ENCODE measurements at places on chromosomes 7 and 10.

DNA sequence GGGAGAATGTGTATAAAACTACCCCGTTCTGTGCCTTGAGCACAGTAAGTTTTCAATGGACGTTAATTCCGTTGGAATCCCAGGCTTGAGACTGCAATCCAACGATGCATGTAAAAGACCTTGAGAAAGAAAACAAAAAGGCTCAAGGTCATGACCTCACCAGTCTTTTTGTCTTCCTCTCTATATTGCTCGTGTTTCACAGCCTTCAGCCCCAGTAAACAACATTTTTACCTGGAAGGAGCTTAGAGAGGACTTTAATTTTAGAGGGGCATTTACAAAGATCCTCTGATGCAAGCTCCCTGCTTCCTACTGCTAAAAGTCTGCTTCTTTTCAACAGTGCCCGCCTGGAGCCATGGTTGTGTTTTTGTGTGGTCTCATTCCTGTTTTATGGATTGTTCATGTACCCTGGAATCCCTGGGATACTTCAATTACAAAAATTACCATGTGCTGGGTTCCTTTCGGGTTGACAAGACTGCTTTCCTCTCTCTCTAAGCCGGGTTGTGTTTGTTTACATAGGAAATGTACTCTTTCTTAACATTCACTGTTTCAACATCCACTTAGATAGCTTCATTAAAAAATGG lies 320.1 kb upstream of the NFE2L3 start:
- DNase-seq, result no peak

GRCh38 chr10:131073469-131074035 lies 238.0 kb downstream of the TCERG1L start:
- DNase-seq, result no peak

DNA sequence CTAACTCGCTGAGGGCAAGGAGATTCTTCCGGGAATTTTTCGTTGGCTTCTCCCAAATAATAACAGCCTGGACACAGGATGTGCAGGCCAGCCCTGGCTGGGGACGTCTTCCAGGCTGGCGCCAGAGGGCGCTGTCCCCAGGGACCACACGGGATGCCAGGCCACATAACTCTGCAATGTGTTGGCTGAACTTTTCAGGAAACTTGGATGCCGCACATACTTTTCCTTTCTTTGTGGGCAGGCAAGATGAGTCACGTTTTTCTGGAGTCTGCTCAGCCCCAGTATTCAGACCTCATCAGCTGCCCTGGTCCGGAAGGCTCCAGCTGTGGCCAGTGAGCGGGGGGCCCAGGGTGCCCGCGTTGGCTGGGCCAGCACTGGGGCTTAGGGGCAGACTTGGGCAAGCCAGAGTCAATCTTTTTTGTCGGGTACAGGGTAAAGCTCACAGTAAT lies 122.7 kb downstream of the PRKAG2 start:
- peak; percentile 43 for DNase-seq

DNA sequence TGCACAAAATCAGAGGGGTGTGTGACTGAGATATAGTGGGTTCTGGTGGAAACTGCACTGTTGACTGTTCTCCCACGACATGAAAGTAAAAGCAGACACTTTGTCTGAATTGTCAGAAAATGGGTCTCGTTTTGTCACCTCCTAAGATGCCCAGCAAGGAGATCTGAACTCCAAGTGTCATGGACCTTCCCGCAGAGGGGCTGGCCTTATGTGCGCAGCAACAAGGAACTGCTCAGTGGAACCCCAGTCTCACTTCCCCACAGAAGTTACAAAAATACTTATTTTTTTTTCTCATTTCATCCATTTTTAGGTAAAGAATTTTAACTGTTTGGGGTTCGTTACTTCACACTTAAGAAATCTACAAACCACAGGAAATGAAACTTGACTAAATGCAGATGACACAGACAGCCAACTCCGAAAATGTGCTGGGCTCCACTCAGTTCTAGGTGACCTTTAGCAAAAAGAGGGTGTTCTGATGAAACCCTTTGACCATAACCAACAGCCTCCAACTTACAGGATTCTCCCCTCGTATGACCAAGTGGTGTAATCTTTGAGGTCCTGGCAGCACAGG lies 115.0 kb downstream of the FAM107B start:
- DNase-seq, result no peak

GRCh38 chr7:35605760-35606159 lies 89.2 kb downstream of the HERPUD2 start:
- DNase-seq, result no peak

DNA sequence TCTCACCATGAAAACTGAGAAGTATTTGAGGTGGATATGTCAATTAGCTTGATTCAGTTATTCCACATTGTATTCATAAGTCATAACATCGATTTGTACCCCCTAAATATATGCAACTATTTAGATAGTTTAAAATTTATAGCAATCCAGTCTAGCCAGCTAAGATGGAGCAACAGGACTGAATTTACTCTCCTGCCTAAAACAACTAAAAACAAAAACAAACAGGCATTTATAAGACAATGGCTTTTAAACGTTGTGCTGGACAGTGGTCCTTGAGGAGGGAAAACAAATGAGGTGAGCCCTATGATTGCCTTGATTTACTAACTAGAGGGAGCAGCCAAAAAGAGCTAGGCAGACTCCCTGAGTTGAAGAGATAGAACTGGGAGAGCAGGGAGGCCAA lies 814 bp upstream of the GPAM start:
- DNase-seq, result no peak

DNA sequence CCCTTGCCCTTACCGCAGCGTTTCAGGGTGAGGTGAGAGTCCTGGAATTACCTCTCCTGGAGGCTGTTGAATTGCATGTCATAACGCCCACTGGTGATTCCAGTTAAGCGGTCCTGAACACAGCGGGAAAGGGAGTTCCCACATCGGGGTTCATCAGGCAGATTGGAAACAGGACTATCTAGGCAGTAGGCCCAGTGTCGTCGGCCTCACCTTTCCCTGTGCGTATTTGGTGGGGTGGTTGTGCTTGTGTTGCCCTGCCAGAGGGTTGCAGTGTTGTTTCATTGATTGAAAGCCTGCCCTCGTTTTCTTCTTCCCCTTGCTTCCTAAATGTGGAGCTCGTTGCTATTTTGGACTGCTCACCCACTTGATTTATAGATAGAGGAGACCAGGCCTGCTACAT lies 10.6 kb upstream of the SUN1 start:
- no peak for DNase-seq

DNA sequence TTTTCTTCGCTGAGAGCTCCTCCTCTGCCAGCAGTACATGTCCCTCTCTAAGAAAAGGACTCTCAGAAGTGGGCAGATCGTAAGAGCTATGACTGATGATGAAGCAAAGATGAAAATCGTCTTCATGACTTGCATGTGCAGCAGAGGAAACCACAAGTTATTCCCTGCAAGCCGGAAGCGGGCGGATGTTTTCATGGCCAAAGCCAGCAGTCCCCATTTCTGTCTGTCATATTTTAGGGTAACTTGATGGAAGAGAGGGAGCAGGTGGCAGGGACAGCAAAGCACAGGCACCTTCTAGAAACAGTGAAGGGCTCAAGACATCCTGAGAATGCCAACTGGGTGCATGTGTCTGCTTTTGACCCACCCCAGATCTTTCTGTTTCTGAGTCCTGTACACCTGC lies 19.9 kb downstream of the KLF6 start:
- DNase-seq, result no peak

GRCh38 chr10:74486659-74487058 lies 335.6 kb downstream of the ADK start:
- no peak for DNase-seq

DNA sequence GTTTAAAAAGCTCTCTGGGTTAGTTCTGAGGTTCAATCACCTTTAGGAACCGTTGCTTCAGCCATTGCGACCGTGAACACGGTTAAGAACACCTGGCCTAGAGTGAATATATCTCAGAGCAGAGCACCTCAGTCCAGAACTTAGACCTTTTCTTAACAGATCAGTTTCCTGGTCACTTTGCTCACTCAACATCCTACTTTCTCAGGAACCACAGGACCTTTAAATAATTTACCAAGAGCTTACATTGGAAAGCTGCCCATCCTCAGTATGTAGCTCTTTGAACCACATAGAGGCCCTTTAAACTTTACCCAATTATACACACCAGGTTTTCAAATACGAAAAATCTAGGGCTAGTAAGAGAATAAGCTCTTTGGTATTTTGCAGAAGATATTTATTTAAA lies 153.2 kb downstream of the NRBF2 start:
- DNase-seq, result no peak

GRCh38 chr7:47446871-47447466 lies 134.9 kb downstream of the TNS3 start:
- DNase-seq, result no peak

GRCh38 chr10:94358480-94358879 lies 4.3 kb downstream of the NOC3L start:
- DNase-seq, result no peak

- no peak for DNase-seq
Observed at GRCh38 chr10:5311617-5312016, 53.1 kb upstream of the UCN3 start.

- no peak for DNase-seq
Observed at GRCh38 chr7:118009419-118009818, 136.2 kb upstream of the CTTNBP2 start.

DNA sequence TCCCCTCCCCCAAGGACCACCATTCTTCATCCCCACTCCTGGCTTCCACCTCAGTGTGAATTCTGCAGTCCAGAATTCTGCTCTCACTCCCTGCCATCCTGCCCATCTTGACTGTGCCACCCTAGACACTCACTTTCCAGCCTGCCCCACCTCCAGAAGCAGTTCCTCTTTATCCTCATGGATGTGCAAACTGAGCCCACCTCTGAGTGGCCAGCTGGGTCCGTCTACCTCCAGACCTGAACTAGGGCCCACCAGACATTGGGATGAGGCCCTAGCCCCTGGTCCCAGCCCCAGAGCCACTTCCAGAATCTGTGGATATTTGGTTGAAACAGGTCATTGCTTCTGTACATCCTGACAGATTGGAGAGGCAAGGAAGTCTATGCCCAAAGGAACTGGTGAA lies 58.5 kb downstream of the GRID1 start:
- DNase-seq, result no peak

DNA sequence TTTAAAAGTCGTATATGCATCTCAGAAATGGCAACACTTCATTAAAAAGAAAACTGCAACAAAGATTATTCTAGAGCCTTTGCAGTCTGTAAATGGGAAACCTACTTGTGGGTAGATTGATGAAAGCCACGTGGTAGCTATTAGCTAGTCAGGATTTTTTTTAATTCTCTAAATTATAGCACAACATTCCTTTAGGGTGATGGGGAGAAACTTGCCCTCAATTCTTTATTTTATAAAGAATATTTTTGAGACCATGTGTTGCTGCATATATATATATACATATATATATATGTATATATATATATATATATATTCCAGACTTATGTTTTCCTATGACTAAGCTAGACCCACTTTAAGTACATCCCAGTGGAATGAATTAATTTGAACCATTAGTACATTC lies 118.0 kb downstream of the PPP1R3A start:
- no peak for DNase-seq

DNA sequence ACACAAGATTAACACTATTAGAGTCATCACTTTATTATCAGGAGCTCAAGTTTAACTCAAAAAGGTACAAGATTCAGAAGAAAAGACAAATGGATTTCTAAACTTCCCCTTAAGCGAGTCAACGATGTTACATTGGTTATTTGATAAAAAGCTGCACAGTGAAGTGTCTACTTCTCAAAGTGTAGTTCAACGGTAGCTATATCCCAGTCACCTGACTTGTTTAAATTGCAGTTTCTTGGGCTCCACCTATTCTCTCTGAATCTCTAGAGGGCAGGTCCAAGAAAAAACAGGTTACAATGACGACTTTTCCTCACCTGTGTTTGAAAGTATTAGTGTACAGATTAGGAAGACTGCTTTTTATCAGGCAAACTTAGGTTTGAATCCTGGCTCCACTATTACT lies 16.6 kb downstream of the MINDY3 start:
- no peak for DNase-seq

- no peak for DNase-seq
Observed at GRCh38 chr7:10120936-10121335, 852.7 kb upstream of the PHF14 start.

DNA sequence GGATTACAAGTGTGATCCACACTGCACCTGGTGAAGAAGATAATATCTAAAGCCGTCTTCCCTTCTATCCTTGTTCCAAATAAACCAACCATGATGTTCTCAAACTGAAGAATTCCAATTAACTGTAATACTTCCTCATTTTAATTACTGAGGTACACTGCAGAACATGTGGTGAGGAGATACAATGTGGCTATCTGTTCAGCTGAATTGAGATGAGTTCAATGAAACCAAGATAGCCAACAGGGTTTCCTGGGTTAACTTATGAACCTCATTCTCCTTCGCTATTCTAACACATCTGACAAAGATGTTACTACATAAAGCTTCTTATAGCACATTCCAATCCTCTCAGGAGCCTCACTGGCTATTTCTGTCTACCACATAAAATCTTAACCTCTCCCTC lies 75.5 kb downstream of the RAPGEF5 start:
- no peak for DNase-seq

- DNase-seq, result no peak
Observed at GRCh38 chr7:88485821-88486220, 179.1 kb upstream of the STEAP4 start.

DNA sequence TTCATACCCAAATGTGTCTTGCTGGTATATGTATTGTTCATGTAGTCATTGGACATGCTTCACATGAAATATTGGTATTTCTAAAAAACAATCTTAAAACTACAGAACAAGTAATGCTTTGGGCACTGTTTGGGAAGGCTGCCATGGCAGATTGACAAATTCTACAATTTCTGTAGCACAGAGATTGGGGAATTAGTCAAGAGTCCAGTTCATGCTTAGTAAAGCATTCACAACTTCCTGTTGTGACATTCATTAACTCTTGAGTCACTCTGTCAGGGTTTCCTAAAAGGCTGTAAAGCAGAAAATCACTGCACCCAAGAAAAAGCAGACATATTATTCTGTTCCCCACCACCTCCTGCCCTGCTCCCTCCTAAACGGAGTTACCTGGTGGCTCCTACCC lies 398.9 kb downstream of the PHTF2 start:
- no peak for DNase-seq

- no peak for DNase-seq
Observed at GRCh38 chr7:20304366-20304765, 26.3 kb upstream of the ITGB8 start.

DNA sequence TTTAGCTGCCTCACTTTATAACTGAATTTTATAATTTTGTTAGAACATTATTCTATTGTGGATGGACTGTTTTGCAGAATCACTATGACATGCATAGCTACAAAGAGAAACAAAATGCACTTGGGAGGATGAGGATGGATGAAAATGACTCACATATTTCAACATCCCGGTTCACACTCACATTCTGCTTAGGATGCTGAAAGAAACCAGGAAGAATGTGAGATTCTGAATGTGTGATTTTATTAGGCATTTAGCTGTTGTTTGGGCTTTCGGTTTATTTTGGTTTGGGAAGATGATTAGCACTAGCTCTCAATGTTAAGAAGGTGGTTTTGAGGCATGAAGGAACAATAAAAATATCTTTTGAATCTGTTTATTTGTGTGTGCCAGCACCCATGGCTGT lies 235.5 kb downstream of the SEMA3E start:
- DNase-seq, result no peak

GRCh38 chr7:26685606-26686005 lies 178.8 kb downstream of the SKAP2 start:
- DNase-seq, result no peak

- no peak for DNase-seq
Observed at GRCh38 chr10:117427356-117427755, 52.1 kb upstream of the PDZD8 start.

Measured in substantia nigra (tissue), 51 donors.